ENCODE measurements at places on chromosomes 4 and X.

- DNase-seq = no peak
Observed at GRCh38 chrX:108163333-108164082, 71.9 kb downstream of the ATG4A start.

- no peak for DNase-seq
Observed at GRCh38 chrX:2374086-2374485, 126.7 kb downstream of the DHRSX start.

GRCh38 chr4:3483471-3483921 lies 20.4 kb downstream of the DOK7 start:
- DNase-seq = no peak

GRCh38 chr4:188218392-188218791 lies 79.2 kb downstream of the TRIML1 start:
- no peak for DNase-seq

DNA sequence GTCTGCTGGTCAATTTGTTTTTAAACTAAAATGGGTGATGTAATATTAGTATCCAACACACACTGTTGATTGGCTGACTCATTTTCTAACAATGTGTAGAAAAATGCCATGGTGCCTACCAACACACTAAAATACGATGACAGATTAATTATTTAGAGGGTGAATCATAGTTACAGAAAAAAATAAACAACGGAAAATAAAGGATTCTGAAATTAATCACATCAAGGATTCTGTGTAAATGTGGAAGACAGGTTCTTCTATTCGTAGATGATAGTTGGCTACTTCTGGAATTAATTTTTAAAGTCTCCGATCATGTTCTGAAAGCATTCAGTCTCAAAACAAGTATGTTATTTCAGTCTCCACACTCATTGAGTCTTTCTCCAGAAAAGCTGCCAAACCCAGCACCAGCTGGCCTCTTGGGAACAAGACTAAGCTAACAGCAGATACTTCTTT lies 8.2 kb upstream of the IQCM start:
- no peak for DNase-seq

- no peak for DNase-seq
Observed at GRCh38 chrX:42466332-42467046, 311.5 kb downstream of the PPP1R2C start.

- no peak for DNase-seq
Observed at GRCh38 chrX:72003811-72004750, 93.4 kb downstream of the NHSL2 start.
